ENCODE measurements at places on chromosomes 5 and 9.

- DNase-seq, result no peak
- no peaks in the 10 kb centered on the region for H3K27me3 ChIP-seq
- H3K4me3 ChIP-seq, result no peak overlapping the region
- H3K36me3 ChIP-seq, result no peaks in the 10 kb centered on the region
- peak overlapping the region; percentile 88 for H3K27ac ChIP-seq
Observed at GRCh38 chr9:12972608-12973589, 198.1 kb downstream of the LURAP1L start.

DNA sequence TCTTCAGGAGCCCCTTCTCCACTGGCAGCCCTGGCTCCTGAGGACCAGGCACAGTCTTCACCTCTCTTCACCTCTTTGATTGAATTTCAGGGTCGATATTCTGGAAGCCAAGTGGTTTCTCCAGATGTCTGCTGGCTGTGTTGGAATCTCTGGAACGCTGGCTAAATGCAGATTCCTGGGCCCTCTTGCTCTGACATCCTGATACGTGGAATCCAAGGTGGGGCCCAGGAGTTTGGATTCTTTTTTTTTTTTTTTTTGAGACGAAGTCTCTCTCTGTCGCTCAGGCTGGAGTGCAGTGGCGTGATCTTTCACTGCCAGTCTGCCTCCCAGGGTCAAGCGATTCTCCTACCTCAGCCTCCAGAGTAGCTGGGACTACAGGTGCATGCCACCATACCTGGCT is 26.8 kb upstream of the IER5L start:
- no peak overlapping the region for H3K4me3 ChIP-seq
- H3K36me3 ChIP-seq, result no peaks in the 10 kb centered on the region
- peaks cover 18% of the 10 kb centered on the region for H3K4me1 ChIP-seq
- H3K27me3 ChIP-seq, result no peaks in the 10 kb centered on the region
- DNase-seq, result no peak
- no peak overlapping the region for H3K27ac ChIP-seq

DNA sequence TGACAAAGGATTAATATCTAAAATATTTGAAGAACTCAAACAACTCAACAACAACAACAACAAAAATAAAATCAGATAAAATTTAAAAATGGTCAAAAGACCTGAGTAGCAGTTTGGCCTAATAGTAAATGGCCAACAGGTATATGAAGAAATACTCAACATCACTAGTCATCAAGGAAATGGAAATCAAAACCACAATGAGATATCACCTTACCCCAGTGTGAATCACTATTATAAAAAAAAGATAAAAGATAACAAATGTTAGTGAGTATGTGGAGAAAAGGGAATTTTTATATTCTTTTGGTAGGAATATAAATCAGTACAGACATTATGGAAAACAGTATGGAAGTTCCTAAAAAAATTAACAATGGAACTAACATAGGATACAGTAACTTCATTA is 247.9 kb upstream of the TRPC7 start:
- no peaks in the 10 kb centered on the region for H3K36me3 ChIP-seq
- no peak overlapping the region for H3K27ac ChIP-seq
- DNase-seq, result no peak

DNA sequence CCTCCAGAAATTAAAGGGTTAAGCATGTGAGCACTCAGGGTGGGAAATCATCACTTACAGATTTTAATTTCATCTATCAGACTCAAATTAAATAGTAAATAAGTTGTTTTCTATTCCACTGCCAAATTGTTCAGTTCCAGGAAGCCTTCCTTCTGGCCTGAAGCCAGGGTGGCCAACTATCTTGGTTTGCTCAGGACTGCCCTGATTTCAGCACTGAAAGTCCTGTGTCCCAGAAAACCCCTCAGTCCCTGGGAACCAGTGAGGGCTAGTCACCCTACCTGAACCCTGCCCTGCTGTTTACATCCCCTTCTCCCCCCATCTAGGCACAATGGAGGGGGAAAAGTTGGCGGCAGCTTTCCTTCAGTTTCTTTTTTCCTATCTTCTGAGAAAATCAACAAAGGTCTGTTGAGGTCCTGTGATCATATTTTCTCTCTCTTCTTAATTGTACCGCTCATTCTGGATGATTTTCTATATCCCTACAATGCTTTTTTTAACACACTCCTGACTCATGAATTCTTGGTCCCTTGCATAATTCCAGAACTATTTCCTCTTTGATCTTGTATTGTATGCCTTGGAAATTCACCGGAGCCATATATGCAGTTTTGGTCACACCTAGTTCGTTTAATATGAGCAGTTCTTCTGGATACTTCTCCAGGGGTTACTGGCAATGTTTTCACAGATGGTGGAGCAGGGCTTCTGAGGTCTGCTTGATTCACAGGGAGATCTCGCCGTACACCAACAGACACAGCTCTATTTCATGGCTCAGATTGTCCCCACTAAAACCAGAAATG is 103.8 kb downstream of the MAP1B start:
- DNase-seq, result peak; percentile 66
- no peak overlapping the region for H3K27ac ChIP-seq
- no peak overlapping the region for H3K4me3 ChIP-seq
- H3K4me1 ChIP-seq, result no peaks in the 10 kb centered on the region
- H3K36me3 ChIP-seq, result peaks cover 14% of the 10 kb centered on the region

DNA sequence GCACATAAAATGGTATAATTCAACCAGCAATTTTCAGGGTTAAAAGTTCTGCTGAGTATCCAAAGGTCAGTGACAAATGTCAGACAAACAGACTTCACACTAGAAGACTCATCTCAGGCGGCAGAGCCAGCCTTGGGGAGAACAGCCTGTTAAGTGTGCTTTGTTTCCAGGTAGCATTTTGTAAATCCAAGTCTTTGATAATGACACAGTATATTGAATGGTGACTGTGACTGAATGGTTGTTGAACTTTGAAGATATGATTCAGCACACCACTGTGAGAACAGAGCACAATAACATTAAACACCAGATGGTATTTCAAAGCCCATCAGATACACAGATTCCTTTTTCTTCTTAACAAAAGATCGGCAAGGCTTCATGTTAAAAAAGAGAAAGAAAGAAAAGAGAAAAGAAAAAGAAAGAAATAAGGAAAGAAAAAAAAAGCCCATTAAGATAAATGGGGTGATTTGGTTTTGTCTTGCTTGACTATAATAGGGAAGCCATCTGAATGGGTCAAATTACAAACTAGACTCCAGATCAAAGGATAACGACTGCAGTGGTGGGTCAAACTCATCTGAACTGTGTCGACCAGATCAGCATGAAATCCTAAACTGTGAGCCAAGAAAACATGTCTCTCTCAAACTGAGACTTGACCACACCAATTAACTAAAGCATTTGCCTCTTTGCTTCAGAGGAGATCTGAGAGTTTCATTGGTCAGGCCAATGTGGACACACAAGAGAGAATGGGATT is 313.0 kb upstream of the ZNF608 start:
- H3K27me3 ChIP-seq, result no peaks in the 10 kb centered on the region
- H3K36me3 ChIP-seq, result no peaks in the 10 kb centered on the region
- H3K4me1 ChIP-seq, result no peaks in the 10 kb centered on the region
- H3K27ac ChIP-seq, result peak overlapping the region; percentile 27
- DNase-seq, result no peak
